ENCODE measurements at places on chromosomes 3 and 15.

GRCh38 chr15:26807517-26808427 is 34.9 kb upstream of the GABRB3 start:
- no peak for DNase-seq

DNA sequence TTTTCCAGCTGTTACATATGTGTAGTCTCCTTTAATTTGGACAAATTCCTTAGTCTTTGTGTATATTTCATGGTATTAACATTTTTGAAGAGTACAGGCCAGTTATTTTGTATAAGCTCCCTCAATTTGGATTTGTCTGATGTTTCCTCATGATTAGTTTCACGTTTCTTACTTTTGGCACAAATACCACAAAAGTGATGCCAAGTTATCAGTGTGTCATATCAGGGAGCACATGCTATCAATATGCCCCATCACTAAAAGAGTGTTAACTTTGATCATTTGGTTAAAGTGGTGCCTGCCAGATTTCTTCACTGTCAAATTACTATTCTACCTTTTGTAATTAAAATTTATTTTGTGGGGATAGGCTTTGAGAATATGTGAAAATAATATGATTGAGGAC is 14.6 kb downstream of the PCNP start:
- DNase-seq = no peak

- no peak for DNase-seq
Observed at GRCh38 chr3:58188921-58189451, 21.8 kb downstream of the DNASE1L3 start.

DNA sequence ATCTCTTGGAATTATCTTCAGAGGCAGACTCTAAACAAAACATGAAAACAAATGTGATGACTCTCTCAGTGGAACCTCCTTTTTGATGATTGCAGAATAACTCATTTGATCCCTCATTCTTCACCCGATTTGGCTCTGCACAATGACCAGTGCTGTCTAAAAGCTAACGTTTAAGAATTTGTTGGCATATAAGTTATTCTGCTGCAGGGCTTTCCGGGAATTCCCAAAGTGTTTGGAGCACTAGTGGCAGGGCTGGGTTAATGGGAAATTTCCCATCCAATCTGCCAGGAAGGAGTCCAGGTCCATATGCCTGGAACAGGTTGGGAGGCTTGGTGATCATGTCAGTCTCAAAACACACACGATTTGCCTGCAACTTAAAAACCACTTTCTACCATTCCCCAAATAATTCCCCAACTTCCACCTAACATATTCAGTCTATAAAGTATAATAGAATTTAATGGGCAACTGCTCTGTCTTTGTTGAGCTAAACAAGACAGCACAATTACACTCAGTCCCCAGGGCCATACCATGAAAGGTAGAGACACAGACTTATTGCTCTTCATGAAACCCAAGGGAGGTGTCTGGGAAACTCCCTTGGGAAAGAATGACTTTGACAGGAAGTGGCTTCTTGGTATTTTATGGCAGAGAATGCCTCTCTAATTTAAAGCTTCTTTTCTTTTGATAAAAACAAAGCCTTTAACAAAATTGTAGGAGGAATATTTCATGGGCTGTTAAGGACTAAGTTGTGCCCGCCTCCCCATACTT is 38.0 kb downstream of the ARRDC4 start:
- no peak for DNase-seq
